ENCODE measurements at places on chromosomes 6 and 20.
A peak's percentile ranks its signal among the peaks of the same experiment; 100 is the strongest.

DNA sequence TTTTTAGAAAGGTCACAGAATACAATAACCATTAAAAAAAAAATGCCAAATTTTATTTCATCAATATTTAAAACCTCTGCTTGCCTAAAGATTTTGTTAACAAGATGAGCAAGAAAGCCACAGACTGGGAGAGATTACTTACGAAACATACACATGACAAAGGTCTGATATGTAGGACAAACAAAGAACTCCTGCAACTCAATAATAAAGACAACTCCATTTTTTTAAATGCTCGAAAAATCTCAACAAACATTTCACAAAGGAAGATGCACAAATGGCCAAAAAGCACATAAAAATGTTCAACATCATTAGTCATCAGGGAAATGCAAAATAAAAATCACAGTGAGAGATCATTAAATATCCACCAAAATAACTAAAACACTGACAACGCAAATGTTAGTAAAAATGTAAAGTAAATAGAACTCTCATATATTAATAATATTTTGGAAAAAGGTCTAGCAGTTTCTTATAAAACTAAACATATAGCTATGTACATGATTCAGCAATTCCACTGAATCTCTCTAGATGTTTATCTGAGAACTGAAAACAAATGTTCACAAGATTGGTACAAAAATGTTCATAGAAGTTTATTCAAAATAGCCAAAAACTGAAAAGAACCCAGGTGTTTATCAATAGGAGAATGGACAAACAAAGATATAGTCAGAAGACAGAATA lies 10.3 kb downstream of the STK38 start:
- no peak for DNase-seq

DNA sequence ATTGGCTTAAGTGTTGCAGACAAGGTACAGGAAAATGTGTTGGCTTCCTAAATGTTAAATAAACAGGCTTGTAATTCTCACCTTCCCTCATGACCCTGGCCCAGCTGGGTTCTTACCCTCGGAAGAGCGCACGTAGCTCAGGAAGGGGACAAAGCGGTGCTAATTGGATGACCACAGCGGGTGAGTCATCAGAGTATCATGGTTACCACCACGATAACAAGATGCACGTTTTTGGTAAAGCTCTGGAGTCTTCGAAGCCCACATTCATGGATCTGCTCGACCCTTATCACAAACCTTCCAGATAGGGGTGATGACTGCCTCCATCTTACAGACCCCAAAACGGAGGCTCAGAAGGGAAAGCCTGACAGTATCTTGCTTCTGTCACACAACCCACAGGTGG lies 32.8 kb downstream of the APCDD1L start:
- no peak for DNase-seq

DNA sequence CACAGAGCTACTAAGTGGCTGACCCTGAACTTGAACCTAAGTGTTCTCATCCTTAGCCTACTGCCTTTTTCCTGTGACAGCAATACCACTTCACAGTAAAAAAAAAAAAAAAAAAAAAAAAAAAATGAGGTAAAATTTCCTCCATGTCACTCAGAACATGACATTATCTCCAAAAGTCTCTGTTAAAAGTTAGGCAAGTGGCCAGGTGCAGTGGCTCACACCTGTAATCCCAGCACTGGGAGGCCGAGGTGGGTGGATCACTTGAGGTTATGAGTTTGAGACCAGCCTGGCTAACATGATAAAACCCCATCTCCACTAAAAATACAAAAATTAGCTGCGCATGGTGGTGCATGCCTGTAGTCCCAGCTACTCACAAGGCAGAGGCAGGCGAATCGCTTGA lies 11.2 kb upstream of the HDDC2 start:
- DNase-seq: no peak

GRCh38 chr20:38203337-38203980 lies 38.4 kb upstream of the TGM2 start:
- DNase-seq: no peak

DNA sequence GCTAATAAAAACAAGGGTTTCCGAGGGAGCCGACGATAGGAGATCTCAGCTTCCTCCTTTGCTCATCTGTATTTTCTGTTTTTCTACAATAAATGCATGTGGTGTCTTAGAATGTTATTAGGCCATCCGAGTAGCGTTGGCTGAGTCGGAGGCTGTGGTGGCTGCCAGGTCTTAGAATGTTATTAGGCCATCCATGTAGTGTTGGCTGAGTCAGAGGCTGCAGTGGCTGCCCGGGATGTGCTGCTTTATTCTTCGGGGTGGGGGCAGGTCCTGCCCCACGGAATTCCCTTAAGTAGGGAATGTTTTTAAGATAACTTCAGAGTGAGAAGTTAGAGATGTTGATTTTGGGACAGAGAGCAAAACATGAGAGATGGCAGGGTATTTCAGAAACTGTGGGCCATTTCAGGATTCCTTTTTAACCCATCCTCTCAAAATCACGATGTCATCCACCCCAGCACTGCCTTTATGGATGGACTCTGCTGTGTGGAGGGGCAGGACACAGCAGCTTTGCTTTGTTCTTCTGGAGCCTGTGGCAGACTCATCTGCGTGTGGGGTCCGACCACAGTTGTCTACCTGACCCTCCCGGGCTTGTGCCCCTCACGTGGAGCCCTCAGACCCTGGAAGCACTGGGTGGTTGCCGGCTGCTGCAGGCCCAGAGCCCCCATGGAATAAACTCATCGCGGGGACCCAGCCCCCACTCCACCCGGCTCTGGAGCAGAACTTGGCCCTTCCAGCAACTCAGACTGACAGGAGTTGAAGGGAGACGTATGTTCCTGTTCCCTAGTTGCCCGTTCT lies 20.4 kb downstream of the OSBPL2 start:
- no peak for DNase-seq

DNA sequence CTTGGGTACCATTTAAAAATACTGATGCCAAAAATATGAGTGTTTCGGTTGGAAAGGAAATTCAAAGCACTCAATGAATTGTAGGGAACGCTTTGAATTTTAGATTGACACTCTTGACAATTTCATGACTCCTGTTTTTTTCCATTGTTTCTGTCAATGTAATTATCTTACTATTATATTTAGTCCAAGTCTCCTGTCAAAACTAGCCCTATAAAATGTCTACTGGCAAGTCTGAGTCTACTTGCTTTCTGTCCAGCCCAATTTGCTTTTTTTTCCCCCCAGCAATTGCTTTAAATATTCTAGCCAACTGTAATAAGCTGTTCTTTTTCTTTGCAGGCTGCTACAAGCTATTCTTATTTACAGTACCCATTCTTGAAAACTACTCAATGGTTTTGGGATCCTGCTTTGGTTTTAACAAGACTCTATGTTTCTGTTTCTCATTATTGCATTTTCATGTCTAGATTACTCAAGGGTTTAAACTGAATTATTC lies 1103.9 kb upstream of the GJE1 start:
- DNase-seq: no peak

DNA sequence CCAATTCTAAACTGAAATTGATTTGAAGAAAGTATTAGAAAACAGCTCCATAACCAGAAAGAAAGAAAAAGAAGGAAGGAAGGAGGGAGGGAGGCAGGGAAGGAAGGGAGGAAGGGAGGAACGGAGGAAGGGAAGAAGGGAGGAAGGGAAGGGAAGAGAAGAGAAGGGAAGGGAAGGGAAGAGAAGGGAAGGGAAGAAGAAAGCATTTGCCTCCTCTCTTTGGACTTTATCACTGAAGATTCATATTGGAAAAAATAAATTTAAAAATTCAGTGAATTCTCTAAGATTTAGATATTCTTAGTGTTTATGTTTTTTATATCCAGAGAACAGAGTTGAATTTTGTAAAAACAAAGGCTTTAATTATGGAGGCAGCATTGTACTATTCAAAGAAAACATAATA lies 68.5 kb upstream of the NXT1 start:
- no peak for DNase-seq

- DNase-seq: no peak
Observed at GRCh38 chr20:52404671-52405070, 213.1 kb upstream of the ZFP64 start.

GRCh38 chr20:53960579-53961272 lies 109.7 kb downstream of the BCAS1 start:
- DNase-seq: no peak

DNA sequence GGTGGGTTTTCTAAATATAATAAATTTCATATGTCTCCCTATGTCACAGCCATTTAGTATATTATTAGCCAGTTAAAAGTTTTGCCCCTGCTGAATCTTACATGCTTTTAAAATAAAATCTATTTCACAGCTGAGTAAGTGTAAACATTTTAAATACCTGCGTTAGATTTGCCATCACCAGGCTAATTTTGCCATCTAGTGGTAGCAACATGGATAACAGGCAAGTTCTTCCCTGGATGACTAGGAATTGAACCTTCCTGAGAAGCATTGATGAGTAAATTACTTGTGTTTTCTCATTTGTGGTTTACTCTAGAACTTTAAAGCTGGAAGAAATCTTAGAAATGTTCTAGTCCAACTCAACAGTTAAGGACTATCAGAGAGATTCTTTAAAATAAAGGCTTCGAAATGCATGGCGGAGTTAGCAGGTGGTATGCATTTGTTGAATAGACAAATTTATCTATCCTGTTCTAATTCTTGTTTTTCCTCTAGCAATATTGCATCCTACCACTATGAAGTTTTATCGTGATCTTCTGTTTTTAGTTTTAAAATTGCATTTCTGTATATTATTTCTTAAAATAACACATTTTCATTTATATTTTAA lies 2.6 kb downstream of the PRSS35 start:
- peak; percentile 85 for DNase-seq

GRCh38 chr6:106892186-106892585 lies 82.3 kb downstream of the CD24 start:
- DNase-seq: no peak

- DNase-seq: peak; percentile 82
Observed at GRCh38 chr6:168370310-168370991, 50.9 kb upstream of the DACT2 start.

- no peak for DNase-seq
Observed at GRCh38 chr6:146498309-146498708, 45.3 kb upstream of the RAB32 start.

GRCh38 chr20:33915726-33916331 lies 77.9 kb upstream of the RALY start:
- no peak for DNase-seq

- peak; percentile 95 for DNase-seq
Observed at GRCh38 chr6:131950767-131951575, at the start of gene CCN2. CCN2 (minus strand) TSS chr6:131951372; CDS start chr6:131951172, 200 bp downstream.

DNA sequence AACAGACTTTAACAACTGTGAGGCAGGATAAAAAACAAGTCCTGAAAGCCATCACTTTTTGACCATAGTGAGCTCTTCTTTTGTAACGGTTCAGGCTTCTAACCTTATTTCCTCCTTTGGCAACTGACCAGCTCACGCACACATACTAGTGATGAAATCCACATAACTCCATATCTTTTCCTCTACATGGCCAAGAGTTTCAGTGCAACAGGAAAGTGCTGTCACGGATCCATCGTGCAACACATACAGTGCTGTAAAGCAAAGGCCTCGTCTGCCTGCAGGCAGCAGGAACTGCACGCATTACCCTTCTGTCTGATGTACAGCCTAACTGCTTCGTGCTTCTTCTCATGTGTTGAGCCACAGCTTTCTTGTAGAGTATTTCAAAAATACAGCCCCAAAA lies 108.5 kb downstream of the EPM2A start:
- no peak for DNase-seq

- no peak for DNase-seq
Observed at GRCh38 chr20:49990271-49990720, 7.5 kb downstream of the SNAI1 start.

DNA sequence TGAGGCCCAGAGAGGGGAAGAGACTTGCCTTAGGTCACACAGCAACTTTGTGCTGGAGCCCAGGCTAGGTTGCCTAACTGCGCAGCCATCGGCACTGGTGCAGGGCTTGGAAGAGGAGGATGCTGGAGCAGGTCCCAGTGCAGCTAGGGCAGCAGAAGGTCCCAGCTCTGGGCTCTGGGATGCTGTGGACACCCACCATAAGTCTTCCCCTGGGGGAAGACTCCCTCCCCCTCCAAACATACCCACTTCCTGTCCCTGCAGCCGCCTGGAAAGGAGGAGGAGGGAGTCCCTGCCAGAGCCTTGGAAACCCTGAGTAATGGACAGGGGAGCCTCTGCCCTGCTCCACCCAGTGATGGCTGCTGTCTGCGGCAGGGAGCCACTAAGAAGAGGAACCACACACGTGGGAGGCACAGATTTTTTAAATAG lies 93.6 kb downstream of the NCR2 start:
- DNase-seq: no peak

- no peak for DNase-seq
Observed at GRCh38 chr20:54704032-54704635, 228.7 kb downstream of the DOK5 start.

GRCh38 chr6:66970373-66970772 lies 1263.3 kb upstream of the EYS start:
- DNase-seq: no peak

DNA sequence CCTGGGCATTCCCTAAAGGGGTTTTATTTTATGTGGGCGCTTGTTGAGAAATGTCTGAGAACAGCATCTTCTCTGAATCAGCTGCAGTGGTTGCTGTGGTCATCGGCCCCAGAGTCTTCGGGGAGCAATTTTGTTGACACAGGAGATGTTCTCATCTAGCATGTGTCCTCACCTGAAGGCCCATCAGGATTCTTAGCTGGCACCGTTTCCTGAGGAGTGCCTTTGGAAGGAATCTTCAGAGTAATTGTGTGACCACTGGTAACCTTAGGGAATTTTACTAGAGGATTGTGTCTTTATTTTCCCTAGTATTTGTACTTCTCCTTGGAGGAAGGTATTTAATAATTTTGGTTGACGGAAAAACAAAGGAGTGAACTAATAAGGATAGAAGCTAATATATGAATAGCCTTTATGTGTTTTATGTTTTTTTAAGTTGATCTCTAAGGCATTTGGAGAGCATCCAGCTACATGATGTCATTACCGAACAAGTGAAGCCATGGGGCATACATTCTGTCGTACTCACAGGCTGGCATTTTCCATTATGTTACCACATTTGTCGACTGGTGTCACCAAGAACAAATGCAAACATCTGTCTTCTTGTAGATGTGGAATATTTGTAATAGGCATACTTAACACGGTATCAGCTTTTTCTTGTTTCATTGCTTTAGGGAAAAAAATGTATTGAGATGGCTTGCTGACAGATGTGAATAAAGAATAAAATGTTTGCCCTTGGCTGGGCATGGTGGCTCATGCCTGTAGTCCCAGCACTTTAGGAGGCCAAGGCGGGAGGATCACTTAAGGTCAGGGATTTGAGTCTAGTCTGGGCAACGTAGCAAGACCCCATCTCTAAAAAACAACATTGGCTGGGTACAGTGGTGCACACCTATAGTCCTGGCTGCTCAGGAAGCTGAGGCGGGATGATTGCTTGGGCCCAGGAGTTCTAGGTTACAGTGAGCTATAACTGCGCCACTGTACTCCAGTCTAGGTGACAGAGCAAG lies 41.9 kb downstream of the TULP4 start:
- no peak for DNase-seq

DNA sequence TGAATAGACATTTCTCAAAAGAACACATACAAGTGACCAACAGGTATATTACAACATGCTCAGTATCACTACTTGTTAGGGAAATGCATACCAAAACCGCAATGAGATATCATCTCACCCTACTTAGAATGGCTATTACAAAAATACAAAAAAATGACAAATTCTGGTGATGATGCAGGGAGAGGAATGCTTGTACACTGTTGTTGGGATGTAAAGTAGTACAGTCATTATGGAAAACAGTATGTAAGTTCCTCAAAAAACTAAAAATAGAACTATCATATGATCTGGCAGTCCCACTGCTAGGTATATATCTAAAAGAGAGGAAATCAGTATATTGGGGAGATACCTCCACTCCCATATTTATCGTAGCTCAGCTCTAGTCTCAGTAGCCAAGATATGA lies 10.9 kb upstream of the SLC17A5 start:
- DNase-seq: no peak

- DNase-seq: no peak
Observed at GRCh38 chr6:7559651-7560385, 18.3 kb downstream of the DSP start.
